ENCODE measurements at places on chromosomes 12 and 14.

GRCh38 chr14:88929656-88930436 is 105.4 kb downstream of the TTC8 start:
- peak; percentile 6 for DNase-seq

DNA sequence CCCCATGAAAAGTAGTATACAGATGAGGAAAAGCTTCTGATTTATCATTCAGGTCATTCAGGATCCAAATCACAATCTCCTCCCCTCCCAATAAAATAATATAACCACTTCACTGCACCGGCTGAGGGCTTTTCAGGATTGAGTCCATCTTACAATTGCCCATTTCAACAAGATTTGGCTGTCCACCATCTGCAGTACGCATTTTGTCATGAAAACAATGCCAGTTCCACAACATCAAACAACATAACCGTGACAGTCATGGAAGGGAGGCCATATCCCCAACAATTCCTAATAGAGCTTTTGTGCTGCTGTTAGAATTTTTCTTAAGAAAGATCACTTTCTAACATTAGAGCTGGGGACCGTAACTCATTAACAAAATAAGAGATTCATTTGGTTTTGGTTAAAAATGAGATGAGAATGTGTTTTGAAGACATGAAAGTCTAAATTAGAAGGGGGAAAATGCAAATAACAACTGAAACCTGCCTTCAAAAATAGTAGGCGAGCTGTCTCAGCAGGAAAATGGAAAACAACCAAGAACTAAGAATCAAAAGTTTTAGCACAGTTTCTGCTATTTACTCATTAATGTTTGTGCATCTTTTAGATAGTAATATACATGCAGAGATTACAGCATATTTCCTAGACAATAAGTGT is 38.3 kb upstream of the TMTC2 start:
- DNase-seq, result no peak

DNA sequence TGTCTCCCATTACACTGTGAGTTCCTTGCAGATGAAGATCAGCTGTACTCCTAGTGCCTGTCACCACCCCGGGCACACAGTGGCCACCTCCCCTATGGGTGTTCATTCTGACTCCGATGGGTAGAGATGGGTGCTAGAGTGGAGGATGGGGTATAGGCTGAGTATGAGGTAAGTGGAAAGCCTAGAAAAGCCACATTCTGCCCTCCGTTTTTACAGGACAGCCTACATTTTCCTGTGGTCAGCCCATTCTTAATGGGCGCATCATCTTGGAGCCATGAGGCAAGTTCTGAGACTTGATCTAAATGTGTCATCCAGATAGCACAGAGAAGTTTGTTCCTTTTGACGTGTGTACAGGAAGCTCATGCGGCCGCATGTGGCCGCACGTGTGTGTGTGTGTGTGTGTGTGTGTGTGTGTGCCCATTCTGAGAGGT is 166.7 kb upstream of the HIF1A start:
- DNase-seq, result peak; percentile 68

GRCh38 chr12:125773033-125773640 is 707.9 kb downstream of the AACS start:
- DNase-seq, result no peak

DNA sequence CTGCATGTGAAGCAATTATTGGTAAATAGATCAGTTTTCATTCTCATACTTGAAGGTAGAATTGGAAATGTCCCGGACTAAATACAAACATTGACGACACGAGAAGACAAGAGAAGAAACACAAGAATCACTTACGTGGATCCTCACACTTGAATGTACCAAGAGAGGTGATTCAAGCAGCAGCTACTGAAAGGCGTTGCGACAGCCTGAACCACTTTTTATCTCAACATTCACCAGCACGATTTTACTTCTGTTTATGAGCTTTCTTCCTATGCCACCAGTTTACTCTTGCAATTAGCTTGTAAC is 3.6 kb upstream of the FZD10 start:
- DNase-seq, result no peak

- no peak for DNase-seq
Observed at GRCh38 chr14:58626431-58626831, 11.3 kb upstream of the DACT1 start.

- peak; percentile 49 for DNase-seq
Observed at GRCh38 chr14:98138666-98139065, 1133.3 kb downstream of the BCL11B start.

DNA sequence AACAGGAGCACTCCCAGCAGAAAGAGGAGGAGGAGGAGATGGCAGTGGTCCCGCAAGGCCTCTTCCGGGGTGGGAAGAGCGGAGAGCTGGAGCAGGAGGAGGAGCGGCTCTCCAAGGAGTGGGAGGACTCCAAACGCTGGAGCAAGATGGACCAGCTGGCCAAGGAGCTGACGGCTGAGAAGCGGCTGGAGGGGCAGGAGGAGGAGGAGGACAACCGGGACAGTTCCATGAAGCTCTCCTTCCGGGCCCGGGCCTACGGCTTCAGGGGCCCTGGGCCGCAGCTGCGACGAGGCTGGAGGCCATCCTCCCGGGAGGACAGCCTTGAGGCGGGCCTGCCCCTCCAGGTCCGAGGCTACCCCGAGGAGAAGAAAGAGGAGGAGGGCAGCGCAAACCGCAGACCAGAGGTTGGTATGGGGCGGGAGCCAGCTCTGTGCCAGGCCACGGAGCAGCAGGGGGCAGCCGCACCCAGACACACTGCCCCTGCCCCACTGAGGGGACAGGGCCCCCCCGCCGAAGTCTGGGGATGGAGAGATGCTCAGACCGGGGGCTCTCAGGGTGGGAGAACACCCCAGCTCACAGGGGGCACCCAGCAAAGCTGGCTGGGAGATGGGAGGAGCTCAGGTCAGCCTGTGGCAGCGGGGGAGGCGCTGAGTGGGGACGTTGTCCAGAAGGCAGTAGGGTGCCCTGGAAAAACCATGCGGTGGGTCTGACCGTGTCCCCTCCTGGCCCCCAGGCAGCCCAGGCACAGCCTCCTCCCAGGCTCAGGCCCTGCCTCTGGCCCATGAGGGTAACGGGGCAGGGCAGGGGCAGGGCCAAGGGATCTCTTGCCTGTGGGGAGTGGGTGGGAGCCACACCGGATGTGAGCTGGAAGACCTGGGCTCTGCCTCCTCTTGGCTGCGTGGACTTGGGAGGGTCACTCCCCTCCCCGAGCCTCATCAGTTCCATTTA is 9.8 kb downstream of the CHGA start:
- no peak for DNase-seq

DNA sequence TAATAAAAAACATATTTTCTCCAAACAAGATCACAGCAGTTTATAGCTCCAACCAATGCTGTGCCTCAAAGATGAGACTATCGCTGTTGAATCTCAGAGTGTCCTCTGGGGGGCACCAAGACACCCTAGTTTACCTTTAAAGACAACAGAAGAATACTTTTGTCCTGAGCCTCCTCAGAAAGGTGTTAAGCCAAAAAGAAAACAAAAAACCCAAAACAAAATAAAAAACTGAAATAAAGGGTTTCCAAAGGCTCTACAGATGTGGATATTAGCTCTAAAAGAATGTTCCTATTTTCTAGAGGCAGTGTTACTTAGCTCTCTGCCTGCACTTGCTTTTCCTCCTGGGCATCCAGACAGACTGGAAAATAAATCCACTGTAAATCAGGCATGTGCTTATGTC is 86.9 kb upstream of the TTC7B start:
- peak; percentile 71 for DNase-seq

GRCh38 chr12:132218915-132219314 is 74.7 kb downstream of the NOC4L start:
- peak; percentile 8 for DNase-seq

DNA sequence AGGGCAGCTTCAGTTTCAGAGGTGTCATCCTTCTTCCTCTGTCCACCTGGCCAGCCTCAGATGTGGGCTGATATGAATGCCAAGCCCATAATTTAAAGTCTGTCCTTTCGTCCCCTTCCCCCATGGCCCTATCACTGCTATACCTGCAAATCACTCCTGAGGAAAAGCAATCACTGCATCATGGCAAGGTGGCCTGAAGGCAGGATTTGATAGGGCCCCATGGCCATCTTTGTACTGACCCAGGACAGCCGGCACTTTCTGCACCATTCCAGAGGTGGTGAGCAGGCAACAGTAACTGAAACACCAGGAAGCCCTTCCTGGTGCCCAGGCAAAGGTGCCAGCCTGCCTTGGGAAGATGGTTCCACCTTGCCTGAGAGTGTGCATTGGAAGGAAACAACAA is 60.8 kb downstream of the ANO2 start:
- no peak for DNase-seq

DNA sequence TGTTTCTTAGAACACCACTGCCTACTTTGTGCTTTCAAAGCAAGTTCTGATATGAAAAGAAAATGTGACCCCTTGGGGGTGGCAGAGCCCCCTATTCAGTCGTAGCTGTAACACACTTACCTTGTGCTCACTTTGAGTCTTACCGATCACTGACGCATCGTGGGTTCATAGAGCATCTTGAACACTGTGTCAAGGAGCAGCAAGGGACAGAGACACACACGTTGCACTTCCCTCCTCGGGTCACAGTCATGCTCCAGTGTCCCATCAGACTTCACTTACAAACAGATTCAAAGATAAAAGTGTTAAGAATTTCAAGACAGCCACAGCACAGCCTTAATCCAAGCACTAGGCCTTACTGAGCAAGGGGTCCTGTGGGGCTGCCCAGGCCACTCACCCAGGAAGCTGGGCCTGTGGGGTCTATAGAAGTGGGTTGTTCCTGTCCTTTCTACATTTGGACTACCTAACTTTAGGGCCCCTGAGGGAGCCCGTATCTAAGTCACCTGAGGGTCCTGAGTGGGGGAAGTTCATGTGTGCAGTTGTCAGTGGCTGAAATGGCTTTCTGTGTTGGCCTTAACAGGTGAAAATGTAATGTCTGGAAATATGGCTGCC is 75.4 kb upstream of the BDKRB2 start:
- DNase-seq, result no peak

- no peak for DNase-seq
Observed at GRCh38 chr12:108090107-108090899, 38.8 kb upstream of the WSCD2 start.

- DNase-seq, result no peak
Observed at GRCh38 chr12:53612978-53613377, 13.2 kb downstream of the ATF7 start.

DNA sequence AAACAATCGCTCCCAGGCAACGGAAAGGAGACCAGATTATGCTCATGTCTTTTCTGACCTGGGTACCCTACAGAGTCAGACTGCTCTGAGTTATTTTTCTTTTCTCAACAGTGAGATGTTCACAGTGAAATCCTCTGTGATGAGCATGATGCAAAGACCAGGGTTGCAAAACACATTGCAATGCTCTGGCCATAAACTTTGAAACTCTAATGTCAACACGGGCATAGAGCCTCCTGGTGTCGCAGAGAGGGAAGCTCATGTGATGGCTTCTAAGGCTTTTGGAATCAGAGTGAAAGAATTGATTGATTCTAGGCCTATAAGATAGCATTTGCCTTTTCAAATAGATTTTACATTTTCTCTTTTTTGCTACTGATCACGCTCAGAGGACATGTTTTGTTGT is 193.4 kb downstream of the RASSF9 start:
- DNase-seq, result peak; percentile 5

- no peak for DNase-seq
Observed at GRCh38 chr12:111505601-111506036, 93.5 kb downstream of the ATXN2 start.

GRCh38 chr12:5904441-5904840 is 40.6 kb downstream of the ANO2 start:
- no peak for DNase-seq

DNA sequence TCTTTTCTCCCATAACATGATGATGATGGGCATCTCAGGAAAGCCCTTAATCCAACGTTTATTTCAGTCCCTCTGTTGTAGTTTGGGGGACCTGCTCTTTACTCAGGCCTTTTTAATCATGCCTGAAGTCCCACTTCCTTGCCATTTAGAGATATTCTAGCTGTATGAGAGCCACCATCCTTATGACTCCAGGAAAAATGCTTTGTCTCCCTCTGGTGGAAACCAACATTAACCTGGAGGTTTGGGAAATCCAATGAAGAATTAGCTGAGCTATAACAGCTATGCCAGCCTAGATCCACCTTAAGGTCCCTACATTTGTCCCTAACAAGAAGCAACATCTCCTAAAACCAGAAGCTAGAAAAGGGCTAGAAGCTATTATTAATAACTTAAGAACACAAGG is 1399.1 kb downstream of the LRFN5 start:
- no peak for DNase-seq

- no peak for DNase-seq
Observed at GRCh38 chr14:64878837-64879634, 671 bp downstream of the SPTB start.

DNA sequence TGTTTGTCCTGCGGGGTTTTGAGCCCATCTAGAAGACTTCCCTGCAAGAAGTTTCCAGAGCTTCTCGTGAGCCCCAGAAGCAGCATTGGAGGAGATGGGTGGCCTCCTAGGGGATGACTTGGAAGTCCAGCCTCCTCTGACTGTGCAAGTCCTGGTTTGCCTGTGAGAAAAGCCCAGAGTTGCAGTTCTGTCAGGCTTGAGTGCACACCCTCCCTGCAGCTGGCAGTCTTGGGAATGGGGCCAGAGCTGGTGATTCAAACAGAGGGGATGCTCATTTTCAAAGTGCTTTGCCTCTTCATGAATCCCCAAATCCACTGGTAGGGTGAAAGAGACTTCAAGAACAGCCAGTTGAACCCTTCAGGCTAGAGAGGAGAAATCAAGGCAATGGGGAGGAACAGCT is 3.9 kb upstream of the PPP1R1A start:
- DNase-seq, result no peak

GRCh38 chr14:26867171-26867757 is 269.4 kb upstream of the NOVA1 start:
- no peak for DNase-seq

DNA sequence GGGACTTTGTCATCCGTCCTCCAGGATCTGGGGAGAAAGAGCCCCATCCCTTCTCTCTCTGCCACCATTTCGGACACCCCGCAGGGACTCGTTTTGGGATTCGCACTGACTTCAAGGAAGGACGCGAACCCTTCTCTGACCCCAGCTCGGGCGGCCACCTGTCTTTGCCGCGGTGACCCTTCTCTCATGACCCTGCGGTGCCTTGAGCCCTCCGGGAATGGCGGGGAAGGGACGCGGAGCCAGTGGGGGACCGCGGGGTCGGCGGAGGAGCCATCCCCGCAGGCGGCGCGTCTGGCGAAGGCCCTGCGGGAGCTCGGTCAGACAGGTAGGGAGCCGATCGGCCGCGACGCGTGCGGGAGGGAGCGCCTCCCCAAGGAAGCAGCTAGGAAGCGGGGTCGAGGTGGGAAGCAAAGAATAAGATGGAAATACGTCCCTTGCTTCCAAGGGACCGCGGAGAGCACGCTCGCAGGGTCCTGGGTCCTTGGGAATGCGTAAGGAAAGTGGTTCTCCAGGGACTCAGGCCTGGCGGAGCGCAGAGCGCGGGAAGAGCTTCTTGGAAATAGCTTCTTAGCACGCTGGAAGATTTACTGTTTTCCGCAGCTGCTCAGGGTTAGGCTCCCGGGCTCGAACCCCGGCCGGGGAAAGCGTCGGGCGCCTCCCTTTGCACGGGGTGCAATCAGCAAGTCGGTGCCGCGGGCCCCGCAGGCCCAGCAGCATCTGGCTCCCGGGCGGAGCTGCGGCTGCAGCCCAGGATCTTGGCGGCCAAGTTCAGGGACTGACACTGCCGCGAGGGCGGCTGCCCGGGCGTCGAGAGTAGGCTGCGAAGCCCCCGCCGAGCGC is 457 bp downstream of the SOCS2 start:
- DNase-seq, result no peak

Data from inflammatory macrophage treated with lipopolysaccharide for 1 hour (primary cell).